ENCODE measurements at places on chromosomes 16 and 17.

GRCh38 chr16:64543441-64543840 lies 578.4 kb downstream of the CDH11 start:
- DNase-seq: no peak

- no peak for DNase-seq
Observed at GRCh38 chr16:68356919-68357286, 46.1 kb downstream of the PRMT7 start.

GRCh38 chr16:50765260-50765659 lies 23.4 kb downstream of the CYLD start:
- DNase-seq: no peak

- DNase-seq: no peak
Observed at GRCh38 chr17:32946375-32947135, 18.6 kb downstream of the TMEM98 start.

GRCh38 chr17:44989552-44990138 lies 21.5 kb upstream of the C1QL1 start:
- DNase-seq: no peak

DNA sequence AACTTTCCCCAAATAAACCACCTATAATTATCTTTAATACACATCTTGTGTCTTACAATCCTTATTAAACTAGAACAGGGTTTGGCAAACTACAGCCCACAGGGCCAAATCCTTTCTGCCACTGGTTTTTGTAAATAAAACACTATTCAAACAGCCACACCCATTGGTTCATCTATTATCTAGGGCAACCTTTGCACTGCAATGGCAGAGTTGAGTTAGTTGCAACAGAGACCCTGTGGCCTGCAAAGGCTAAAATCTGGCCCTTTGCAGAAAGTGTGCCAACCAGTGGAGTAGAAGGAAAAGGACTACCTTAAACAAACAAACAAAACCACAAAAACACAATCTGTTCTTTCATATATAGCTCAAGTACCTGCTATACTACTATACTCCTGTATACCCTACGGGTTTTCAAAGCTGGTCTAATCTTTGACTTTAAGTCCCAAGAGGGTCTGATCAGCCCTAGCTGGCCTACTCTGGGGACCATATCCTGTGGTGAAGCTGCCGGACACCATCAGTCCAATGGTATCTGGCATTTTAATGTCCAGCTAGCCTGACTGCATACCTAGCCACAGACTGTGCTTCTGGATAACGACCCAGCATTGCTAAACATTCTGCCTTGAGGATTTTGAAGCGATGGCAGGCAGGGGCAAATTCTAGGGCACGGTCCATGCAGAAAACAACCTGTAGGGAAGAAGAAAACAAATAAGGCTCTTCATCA lies 23.3 kb downstream of the CNP start:
- peak; percentile 52 for DNase-seq

DNA sequence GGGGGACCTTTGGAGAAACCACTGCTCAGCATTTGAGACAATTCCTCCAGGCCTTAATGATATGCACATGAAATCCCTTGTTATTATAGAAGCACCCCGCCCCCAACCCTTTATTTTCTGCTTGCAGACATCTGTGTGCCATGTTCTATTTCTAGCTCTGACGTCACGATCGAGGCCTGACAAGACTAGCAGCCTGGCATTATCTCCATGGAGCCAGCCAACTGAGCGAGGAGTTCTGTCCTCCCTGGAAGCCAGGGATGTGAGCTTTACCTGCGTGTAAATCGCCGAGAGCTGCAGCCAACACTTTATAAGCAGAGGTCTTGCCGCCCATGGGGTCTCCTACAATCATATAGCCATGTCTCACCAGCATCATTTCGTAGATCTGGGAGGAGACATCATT lies 116.9 kb downstream of the DNAH3 start:
- no peak for DNase-seq

- no peak for DNase-seq
Observed at GRCh38 chr16:7422036-7422888, 89.6 kb downstream of the RBFOX1 start.

- DNase-seq: no peak
Observed at GRCh38 chr17:14805348-14805747, 459.8 kb downstream of the PMP22 start.

GRCh38 chr16:17261197-17261858 lies 209.4 kb downstream of the XYLT1 start:
- DNase-seq: no peak

- no peak for DNase-seq
Observed at GRCh38 chr17:65030618-65031017, 25.9 kb downstream of the GNA13 start.

GRCh38 chr17:62033317-62033716 lies 31.8 kb downstream of the MED13 start:
- DNase-seq: no peak
